Right ventricle myocardium superior (tissue), 1 donor: ENCODE measurements at places on chromosomes 16 and 17. TPM values are rescaled to one million over a fixed set of nuclear protein-coding genes. Genes with fewer than 3 reads are reported as not detected.
A peak's percentile ranks its signal among the peaks of the same experiment; 100 is the strongest.

DNA sequence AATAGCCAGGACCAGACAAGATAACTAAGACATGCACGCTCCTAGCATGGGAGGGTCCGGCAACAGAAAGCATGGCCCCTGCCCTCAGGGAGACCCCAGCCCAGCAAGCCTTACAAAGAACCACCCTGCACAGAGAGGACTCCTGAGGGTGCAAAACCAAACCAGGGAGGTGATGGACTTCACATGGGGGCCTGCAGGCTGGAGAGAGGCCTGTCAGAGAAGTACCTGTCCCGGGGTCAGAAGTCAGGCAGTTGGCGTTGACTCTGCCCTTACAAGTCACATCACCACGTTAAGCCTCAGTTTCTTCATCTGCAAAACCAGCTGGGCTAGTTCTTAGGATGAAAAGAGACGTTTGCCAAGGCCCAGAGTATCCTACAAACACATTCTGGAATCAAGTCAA is 4.7 kb downstream of the OTOP2 start:
- no peak for DNase-seq

C17orf100 gene
- 0.48 TPM for total RNA-seq

- no peak for DNase-seq
Measured at GRCh38 chr16:85525420-85526184, 87.5 kb upstream of the GSE1 start.

CLCN7 gene
- 45.0 TPM for total RNA-seq

DNA sequence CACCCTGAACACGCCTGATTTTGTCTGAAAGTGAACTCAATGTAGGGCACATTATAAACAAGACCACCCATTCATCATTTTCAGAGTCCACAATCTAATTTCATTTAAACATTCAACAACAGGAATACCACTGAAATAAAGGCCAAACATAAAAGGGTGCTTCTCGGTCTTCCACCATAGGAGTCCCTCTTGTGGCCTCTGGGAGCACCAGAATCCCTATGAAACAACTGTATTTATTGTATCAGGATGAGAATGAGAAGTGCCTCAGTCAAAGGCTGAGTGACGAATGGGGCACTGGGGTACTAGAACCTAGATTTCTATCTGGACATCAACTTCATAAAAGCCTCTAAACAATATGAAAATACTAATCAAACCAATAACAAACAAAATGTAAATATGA is 40.4 kb downstream of the NXPH3 start:
- no peak for DNase-seq

DNA sequence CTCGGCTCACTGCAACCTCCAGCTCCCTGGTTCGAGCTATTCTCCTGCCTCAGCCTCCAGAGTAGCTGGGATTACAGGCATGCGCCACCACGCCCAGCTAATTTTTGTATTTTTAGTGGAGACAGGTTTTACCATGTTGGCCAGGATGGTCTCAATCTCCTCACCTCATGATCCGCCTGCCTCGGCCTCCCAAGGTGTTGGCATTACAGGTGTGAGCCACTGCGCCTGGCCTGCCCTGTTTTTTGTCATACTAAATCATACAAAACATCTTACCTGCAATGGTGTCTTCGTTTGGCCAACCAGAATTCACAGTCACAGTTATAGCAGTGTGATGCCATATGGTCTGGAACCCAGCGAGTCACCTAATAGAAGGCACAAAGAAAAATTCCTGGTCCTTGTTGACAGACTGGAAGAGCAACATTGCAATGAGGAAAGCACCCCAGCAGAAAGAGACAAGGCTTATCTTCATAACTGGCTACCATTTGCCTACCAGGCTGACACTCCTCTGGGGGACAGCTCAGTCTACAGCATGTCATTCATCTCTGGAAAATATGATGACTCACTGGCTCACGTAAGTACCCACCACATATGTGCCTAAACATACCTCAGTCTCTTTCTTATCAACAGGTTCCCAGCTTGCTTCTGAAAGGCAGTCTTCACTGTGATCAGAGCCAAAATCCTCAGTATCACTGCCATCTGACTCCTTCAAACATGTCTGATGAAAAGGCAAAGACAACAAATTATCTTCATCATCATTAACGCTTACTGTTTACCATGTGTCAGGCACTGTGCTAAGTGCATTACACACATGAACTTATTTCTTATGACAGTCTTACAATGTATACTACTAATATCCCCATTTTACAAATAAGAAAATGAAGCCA is 4.3 kb upstream of the HSF5 start:
- DNase-seq = no peak

USP6 gene
- total RNA-seq = not detected

DNA sequence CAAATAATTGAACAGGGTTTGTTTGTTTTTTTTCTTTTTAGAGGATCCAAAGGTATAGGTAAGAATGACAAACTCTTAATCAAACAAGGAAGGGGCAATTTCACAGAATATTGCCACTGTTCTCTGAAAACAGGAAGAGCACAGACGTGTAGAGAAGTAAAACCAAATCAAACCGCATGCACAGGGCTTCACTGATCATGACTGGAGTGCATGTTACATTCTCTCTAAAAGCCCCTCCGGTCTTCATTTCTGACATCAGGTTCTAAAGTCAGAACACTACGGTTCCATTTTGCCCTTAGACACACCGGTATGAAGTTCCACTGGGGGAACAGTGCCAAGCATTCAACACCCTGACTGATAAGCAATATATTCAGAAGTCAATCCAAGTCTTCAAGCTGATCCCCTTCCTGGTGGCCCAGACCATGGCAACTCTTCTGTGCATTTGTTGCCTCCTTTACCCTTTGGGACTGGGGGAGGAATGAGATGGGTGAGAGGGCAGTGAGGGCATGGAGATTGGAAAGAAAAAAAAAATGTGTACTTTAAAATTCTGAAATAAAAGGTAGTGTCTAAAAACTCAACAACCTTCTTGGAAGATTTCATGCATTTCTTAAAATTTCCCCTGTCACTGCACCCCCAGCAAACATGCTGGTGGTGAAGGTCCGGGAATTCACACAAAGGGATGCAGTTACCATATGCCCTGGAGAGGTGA is 1.4 kb downstream of the MMD start:
- no peak for DNase-seq

- DNase-seq = peak; percentile 93
Measured at GRCh38 chr16:85114909-85115567, 2.8 kb upstream of the CIBAR2 start.

DNA sequence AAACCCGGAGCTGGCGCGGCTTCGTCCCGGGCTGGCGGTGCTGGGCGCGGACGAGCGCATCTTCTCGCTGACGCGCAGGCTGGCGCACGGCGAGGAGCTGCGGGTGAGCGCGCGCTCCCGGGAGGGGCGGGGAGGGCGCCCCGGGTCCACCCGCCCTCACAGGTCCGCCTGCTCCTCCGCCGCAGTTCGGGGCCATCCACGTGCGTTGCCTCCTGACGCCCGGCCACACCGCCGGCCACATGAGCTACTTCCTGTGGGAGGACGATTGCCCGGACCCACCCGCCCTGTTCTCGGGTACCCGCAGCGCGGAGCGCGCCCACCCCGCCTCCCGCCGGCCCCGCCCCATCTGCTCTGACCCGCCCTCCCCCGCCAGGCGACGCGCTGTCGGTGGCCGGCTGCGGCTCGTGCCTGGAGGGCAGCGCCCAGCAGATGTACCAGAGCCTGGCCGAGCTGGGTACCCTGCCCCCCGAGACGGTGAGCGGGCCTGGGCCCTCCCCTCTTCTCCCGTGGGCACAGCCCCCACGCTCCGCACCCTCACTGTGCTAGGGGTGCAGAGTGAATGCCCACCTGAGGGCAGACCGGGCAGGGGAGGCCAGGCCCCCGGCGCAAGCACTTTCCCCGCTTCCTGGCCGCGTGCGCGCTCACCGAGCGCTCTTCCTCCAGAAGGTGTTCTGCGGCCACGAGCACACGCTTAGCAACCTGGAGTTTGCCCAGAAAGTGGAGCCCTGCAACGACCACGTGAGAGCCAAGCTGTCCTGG is 1.4 kb downstream of the HAGHL start:
- peak; percentile 78 for DNase-seq

GRCh38 chr16:76653390-76654026 is 376.3 kb downstream of the CNTNAP4 start:
- DNase-seq = no peak

- DNase-seq = no peak
Measured at GRCh38 chr17:47316311-47316710, 7.4 kb upstream of the EFCAB13 start.

- DNase-seq = no peak
Measured at GRCh38 chr16:54067322-54068065, 219.1 kb downstream of the IRX3 start.

GSG1L gene
- total RNA-seq = not detected

DNA sequence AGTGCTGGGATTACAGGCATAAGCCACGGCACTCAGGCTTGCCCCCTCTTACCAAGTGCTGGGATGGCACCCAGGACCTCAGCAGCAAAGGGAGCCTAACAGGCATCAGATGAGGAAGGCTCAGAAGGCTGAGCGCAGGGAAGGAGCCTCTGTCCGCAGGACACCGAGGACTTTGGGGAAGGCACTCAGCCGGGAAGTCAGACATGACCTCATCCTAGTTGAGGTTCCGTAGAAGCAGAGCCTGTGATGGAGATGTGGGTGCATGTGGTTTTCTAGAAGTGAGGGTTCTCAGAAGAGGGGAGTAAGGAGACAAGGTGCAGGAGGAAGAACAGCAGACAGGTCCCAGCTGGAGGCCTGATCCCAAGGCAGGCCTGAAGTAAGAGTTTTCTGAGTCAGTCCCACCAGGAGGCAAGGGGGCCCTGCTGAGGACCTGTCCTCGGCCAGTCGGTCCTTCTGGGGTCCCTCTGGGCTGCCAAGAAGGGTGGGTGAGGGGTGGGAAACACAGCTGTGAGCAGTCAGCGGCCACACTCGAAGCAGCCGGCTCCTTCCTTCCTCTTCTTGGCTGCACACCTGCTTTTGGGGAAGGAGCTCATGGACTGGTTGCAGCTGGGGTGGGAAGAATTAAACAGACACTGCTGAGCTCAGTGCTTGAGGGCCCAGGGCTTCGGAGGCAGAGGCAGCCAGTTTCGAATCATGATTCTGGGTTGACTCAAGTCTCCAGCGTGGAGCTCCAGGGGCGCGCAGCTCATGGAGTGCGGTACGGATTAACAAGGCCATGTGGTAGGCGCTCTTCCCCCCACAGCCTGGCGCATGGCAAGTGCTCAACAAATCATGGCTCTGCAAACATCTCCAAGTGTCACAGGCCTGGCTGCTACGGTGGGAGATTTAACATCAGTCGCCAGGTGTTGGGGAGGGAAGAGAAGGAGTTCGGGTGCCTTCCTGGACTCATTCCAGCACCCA is 38.9 kb upstream of the SNN start:
- DNase-seq = peak; percentile 61

DPEP2 gene
- 1.1 TPM for total RNA-seq

GGA2 gene
- total RNA-seq = 50.3 TPM

GRCh38 chr16:12530302-12530701 is 273.4 kb downstream of the CPPED1 start:
- DNase-seq = peak; percentile 53

- DNase-seq = no peak
Measured at GRCh38 chr17:78448356-78448993, 70.0 kb downstream of the PGS1 start.

- DNase-seq = no peak
Measured at GRCh38 chr16:51490866-51491265, 339.8 kb upstream of the SALL1 start.

DNA sequence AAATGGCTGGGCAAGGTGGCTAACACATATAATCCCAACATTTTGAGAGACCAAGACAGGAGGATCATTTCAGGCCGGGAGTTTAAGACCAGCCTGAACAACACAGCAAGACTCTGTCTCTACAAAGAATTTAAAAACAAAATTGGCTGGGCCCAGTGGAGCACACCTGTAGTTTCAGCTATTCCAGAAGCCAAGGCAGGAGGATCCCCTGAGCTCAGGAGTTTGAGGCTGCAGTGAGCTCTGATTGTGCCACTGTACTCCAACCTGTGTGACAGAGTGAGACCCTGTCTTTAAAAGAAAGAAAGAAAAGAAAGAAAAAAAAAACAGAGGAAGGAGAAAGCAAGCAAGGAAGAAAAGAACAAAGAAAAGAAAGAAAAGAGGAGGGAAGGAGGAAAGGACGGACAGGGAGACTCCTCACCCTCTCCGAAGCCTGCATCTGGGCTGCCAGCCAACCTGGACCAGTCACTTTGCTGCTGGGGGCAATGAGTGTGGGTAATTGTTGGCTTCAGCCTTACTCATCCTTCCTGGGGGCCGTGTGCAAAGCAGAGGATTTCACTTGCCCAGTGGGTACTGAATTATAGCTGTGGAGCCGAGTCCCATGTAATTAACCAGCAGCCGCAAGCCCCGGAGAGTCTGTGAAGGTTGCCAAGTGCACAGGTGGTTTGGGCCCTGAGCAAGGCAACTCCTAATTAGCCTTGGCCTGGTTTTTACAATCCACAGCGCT is 6.7 kb upstream of the MT4 start:
- DNase-seq = no peak

DNA sequence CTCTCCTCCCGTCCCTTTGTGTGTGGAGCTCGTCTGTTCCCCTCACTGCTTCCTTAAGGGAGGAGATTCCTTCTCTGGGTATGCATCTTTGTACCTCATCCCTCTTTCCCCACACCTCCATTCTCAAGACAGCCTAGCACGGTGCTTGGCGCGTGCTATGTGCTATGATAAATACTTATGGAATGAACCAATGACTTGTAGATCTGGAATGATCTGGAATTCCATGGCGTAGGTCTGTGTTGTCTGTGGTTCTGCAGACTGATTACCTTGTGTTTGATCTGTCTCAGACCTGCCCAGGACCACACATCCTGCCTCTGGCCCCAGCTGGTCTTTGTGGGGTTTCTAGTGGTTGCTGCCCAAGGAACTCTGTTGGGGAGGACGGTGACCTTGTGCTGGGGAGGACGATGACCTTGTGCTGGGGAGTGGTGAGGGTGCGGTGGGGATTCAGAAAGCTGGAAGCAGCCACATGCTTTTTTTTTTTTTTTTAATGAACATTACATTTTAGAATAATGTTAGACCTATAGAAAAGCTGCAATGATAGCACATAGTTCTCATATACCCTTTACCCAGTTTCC is 33.5 kb upstream of the ETV4 start:
- no peak for DNase-seq
